ENCODE measurements at places on chromosomes 3 and 15. TPM values are rescaled to one million over a fixed set of nuclear protein-coding genes. Genes with fewer than 3 reads are reported as not detected.
A peak's percentile ranks its signal among the peaks of the same experiment; 100 is the strongest.

Gene CYP1A2
- total RNA-seq, result 0.32 TPM

Gene PAQR5
- 37.9 TPM for total RNA-seq

Gene IL17RE
- total RNA-seq, result 22.6 TPM

Gene OR5K2
- not detected for total RNA-seq

- no peak for DNase-seq
Observed at GRCh38 chr3:100992231-100993012, 799 bp downstream of the ABI3BP start.

DNA sequence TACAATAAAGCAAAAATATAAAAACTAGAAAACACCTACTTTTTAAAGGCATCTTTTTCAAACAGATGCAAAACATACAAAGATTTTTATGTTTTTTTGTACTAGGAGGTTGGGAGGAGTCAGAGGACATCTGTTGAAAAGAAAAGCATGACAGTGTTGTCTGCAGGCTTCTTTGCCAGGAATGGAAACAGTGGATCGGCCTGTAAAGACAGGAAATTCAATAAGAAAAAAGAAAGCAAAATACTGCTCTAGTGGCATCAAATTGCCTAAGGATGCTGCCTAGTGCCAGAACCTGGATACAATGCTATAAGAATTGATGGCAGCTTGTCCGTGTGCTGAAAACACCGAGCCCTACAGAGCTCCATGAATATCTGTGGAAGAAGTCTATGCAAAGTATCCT is 69.9 kb downstream of the TBC1D5 start:
- no peak for DNase-seq

DNA sequence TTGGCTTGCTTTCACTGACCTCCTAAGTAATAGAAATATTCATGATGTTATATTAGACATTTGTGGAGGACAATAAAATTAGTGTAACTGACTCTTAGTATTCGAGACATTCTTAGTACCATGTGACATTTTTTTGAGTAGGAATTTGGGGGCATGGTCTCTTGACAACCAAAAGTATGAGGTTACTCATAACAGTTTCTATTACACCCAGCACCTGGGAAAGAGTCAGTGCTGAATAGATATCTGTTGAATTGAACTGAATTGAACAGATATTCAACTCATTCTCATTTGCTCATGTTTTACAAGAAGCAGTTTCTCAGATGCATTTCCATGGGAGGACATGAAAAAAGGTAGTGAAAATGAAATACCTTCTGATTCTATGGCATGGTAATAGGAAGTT is 84.4 kb downstream of the CMSS1 start:
- DNase-seq, result no peak

GRCh38 chr15:35888815-35889214 is 342.9 kb upstream of the DPH6 start:
- DNase-seq, result no peak

DNA sequence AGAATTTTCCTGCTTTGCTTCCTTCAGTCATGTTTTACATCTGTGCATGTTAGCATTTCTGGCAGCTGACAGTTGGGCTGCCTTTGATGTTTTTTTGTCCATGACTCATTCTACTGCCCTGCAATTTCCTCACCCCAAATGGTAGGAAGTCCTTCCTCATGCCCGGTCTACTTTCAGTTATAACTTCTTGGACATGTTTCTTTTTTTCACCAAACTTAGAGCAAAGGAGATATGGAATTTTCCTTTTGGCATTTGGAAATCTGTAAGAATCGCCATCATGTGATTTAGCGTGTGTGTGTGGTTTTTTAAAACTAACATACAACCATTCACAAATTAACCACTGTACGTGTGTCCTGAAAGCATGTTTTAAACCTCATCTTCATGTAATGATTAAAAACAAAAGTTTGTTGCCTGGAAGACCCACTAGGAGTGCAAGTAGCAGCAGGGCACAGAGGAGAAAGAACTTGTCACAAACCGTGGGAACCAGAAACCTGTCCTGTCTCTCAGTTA is 430.7 kb upstream of the CFAP20DC start:
- DNase-seq, result no peak

DNA sequence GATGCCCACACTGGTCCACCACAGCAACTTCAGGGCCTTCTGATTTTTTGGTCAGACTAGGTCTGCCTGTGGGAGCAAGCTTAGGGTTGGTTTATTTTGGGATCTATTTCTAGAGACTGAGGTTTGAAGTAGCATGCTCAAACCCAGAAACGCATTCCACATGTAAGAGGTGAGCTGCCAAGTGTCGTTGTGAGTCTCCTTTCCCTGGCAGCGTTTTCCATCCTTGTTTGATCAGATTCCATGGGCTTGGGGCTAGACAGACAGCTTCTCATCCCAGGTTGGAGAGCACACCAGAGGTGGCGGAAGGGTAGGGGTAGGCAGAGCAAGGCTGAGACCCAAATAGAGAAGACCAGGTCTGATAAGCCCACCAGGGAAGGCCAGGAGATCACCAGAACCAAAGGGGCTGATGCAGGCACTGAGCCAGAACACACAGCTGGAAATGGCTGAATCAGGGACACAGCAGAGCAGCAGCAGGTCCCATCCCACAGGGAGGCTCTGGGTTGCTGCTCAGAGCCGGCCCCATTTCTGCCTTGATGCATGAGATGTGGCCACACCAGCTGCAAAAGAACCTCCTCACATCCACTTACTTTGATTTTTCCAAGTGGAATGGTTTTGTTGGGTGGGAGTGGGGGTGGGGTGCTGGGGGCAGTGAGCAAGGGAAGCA is 186.8 kb downstream of the THSD4 start:
- no peak for DNase-seq

DNA sequence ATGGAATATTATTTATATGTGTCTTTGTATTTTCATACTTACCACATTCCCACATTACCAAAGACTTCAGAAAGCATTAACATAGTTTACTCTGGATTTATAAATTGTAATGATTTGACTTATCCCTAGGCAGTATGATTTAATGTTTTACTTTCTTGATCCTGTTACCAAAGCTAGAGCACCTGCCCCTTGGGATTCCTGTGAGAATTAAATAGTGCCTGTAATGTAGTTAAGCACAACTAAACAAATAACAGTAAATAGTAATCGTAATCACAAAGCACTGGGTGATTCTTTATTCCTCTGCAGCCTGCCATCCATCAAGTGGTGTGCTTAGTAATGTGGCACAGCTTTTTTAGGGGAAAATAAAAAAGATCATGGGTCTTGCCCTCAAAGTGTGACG is 39.1 kb downstream of the ATP2C1 start:
- DNase-seq, result no peak

DNA sequence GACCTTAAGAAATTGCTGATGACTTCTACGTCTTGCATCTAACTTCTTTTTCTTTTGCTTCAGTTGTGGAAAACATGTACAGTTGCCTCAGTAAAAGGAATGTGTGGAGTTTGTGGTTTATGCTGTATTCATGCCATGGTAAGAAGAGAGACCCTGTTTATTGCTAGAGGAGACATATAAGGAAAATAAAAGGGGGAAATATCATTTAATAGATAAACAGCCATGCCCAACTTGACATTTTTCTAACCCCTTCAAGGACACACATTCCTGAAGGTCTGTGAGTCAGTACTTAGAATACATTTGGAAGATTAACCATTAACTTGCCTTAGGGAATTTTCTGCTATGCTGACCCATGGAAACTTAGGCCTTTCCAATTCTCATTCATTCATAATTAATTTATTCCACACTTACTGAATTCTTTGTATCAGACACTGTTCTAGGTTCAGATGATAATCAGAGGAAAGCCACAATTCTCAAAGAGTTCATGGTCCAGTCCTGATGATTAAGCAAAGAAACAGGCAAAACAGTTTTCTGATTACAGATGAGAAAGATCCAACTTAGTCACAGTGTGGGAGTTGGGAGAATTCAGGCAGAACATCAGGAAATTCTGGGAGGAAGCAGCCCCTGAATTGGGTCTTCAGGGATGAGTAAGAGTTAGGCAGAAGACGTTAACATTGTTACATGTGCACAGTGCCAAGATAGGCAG is 329.8 kb upstream of the RASGRP1 start:
- DNase-seq, result no peak

GRCh38 chr3:117306299-117306698 is 596.7 kb downstream of the TUSC7 start:
- no peak for DNase-seq

- DNase-seq, result no peak
Observed at GRCh38 chr3:89155811-89156210, 48.4 kb downstream of the EPHA3 start.

GRCh38 chr3:51974277-51974962 is 444 bp upstream of the ABHD14A start:
- peak; percentile 74 for DNase-seq

Data from upper lobe of right lung (tissue), 1 donor.